CD4-positive, alpha-beta memory T cell (primary cell): ENCODE measurements at places on chromosomes 6 and 20.

DNA sequence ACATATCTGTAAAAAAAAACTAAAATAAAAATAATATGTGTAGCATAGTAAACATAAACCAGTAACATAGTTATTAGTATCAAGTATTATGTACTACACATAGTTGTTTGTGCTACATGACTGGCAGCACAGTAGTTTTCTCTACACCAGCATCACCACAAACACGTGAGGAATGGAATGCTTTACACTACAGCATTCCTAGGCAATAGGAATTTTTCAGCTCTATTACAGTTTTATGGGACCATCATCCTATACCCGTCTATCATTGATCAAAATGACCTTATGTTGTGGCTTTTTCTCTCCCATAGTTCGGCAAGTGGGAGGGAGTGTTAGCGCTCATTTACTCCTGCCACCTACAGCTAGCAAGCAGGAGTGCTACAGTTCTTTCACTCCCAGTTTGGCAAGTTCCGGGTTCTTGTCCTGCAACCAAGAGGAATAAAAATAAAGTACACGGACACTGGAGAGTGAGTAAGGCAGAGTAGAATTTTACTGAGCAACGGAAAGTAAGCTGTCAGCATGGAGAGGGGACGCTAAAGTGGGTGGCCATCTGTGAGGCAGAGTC lies 196.8 kb upstream of the HSF2 start:
- no peak for DNase-seq

- DNase-seq = no peak
These were observed 34.7 kb downstream of the KCNK17 start for GRCh38 chr6:39279539-39279938.

GRCh38 chr6:39048481-39049399 lies at the start of gene GLP1R:
Gene GLP1R (plus strand): TSS chr6:39048781. CDS start chr6:39048841, 60 bp downstream.
- DNase-seq = no peak

DNA sequence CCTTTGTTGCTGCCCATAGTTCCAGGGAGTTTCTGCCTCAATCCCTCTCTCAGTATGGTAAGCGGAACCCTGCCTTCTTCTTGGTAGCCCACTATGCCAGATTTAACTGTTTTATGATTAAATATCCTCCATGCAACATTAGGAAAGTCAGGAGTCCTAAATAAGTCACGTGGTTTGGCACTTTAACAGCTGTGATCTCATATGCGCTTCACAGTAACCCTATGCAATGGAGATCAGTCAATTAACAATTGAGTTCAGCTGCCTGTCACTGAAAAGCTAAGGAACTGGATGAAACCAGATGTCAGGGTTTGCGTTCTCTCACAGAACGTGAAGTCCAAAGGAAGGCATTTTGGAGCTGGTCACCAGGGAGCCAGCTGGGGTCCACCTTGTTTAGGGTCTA lies 81.6 kb downstream of the PSMB1 start:
- DNase-seq = no peak

DNA sequence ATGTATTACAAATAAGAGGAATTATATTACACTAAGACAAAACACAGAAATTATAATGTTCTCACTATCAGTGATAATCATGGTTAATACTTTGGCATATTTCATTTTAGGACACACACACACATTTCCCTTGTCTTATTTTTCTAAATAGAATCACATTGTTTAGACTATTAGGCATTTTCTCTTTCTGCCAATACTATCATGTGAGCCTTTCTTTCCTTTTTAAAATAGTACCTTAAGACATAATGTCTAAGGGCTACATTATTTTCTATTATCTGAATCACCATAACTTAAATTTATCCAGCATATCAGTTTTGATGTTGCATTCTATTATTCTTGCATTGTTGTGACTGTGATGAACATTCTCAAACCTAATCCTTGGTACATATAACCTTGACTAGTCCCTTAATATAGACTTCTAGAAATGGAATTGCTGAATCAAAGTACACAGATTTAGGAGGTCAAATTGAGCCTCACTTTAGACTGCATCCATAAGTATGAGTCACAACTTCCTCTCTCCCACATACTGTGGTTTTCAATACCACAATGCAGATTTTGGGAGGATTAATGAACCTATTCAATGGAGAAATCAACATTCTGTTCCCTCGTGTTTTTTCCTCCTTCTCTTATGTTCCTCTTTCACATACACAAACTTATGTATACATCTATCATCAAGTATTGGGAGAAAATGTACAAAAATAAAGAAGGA lies 212.6 kb downstream of the MOXD1 start:
- DNase-seq = no peak

DNA sequence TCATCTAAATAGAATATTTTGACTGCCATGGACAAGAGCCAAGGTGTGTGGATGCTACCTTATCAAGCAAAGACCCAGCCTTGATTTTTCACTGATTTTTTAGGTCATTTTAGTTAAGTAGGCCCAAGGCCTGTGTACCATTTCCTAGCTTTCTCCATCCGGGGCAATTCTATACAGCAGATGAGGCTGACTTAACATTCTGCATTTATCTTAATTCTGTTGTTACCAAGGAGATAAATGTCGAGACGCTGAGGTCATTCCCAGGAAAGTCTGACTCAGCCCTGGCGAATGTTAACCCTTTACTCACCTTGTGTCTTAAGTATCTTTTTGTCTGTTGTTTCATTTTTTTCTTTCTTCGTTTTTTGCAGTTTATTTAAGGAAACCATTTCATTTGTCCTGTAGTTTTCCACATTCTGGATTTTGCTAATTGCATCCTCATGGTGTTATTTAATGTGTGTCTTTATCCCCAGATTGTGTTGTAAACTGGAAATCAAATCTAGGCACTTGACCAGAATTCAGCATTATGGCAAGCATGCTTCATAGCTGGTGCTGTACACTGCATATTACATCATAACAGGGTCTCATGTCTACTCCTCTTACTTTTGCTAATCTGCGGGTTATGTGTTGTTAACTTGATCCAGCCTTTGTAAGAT lies 277.0 kb downstream of the CDKAL1 start:
- no peak for DNase-seq

DNA sequence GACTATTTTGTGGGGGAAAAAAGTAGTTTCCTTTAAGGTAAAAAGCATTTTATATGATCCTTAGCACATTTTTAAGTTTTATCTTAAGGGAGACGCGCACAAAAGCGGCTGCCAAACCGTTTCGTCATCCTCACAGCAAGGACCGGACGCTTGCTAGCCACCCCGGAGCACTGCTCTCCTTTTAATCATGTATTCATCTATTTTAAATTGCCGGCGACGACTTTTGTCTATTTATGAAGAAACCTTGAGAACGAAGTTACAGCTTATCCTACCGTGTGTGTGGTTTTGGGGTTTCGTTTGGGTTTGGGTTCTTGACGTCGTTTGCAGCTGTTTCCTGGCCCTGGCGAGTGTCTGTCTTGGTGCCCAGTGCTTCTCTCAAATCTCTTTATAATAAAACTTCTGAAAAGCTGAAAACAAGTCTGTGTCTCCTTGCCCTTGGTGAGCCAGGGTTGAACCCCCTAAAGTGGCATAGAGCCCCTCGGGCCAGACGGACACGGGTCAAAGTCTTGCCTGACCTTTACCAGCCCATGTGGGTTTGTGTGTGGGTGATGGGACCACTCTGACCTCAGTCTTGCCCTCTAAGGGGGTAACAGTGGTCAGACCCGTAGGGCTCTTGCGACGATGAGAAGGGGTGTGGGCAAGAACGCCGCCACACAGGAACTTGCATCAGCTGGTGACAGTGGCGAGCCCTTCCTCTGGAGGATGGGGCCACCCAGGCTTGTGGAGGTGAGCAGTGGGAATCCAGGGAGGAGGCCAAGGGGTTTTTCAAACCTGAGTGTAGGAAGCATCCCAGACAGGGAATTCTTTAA lies 117.6 kb downstream of the JPH2 start:
- peak; percentile 77 for DNase-seq

GRCh38 chr6:170088582-170088955 lies 202.3 kb downstream of the DLL1 start:
- no peak for DNase-seq

- no peak for DNase-seq
These were observed 148.4 kb upstream of the EYA4 start for GRCh38 chr6:133092771-133093170.

DNA sequence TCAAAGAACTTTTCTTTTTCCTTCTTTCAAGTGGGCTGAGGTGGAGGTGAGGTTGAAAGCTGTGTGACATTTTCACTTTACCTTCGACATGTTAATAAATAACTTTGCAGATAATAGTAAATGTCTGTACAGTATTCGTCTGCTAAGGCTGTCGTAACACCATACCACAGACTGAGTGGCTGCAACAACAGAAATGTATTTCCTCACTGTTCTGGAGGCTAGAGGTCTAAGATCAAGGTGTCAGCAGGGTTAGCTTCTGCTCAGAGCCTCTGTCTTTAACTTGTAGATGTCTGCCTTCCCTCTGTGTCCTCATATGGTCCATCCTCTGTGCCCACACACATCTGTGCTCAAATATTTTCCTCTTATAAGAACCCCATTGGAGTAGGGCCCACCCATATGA lies 14.9 kb downstream of the PHACTR2 start:
- DNase-seq = no peak

DNA sequence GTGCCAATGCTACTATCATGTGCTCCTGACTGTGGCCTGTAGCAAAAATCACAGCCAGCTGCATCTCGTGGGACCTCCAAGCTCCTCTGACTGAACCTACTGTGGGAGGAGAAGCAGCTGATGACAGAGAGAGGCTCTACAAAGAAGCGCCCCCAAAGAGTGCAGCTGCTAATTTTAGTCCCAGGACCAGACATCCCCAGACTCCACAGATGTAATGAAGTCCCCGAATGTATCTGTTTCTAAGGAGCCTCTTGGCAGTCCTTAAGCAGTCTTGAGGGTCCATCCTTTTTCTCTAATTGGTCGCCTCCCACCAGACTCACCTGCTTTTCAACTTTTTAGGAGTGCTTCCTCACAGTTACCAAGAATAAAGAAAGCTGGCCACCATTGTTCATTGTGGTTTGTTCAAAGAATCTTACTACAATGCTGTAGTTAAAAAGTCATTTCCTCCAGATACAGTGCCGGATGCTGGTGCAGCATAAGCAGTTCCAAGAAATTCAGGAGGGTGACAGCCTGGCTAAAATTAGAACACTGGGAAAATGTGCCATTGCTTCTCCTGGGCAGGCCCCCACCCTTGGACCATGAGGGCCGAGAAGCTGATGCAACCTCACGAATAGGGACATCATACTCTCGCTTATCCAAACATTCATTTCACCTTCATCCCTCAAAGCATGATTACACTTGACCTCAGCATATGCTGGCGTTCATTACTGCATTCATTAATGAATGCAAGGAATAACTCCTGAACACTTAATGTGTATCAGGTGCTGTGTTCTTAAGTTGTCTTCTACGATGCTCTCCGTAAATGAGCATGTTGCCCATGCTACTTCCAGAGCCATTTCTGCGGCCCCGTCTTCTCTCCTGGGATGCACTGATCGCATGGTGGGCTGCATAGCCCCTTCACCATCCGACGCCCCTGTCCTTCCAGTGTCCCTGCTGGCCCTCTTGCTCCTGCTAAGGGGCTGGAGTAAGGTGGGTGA lies 66.4 kb downstream of the LY86 start:
- peak; percentile 41 for DNase-seq

DNA sequence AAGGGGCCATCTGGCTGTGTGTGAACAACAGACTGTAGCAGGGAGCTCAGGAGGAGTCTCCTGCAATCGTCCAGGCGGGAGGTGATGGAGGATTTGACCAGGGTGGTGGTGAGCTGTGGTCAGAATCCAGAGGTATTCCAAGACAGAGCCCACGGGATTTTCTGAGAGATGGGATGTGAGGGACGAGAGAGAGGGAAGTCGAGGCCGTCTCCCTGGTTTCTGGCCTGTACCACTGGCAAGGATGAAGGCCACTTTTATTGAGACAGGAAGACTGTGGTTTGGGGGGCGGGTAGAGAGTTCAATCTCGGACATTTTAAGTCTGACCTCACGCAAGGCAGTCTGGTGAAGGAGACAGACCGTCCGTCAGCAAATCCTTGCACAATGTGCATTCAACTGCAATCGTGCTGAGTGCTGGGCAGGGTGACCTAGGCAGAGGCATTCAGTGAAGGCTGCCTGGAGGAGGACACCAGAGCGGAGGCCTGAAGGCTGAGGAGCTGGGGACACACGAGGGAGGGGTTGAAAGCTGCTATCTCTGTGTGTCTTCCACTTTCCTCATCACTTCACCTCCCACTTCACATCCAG lies 53.9 kb downstream of the PREX1 start:
- no peak for DNase-seq

- DNase-seq = no peak
These were observed 364.3 kb upstream of the ID4 start for GRCh38 chr6:19472850-19473249.

GRCh38 chr6:154974485-154975149 lies 20.5 kb upstream of the TIAM2 start:
- DNase-seq = no peak

- DNase-seq = peak; percentile 77
These were observed 44.2 kb upstream of the SLC9A8 start for GRCh38 chr20:49768204-49769047.

GRCh38 chr6:157755746-157756411 lies 67.2 kb upstream of the SNX9 start:
- DNase-seq = peak; percentile 68

- DNase-seq = no peak
These were observed 329.1 kb upstream of the QKI start for GRCh38 chr6:163085426-163085825.

DNA sequence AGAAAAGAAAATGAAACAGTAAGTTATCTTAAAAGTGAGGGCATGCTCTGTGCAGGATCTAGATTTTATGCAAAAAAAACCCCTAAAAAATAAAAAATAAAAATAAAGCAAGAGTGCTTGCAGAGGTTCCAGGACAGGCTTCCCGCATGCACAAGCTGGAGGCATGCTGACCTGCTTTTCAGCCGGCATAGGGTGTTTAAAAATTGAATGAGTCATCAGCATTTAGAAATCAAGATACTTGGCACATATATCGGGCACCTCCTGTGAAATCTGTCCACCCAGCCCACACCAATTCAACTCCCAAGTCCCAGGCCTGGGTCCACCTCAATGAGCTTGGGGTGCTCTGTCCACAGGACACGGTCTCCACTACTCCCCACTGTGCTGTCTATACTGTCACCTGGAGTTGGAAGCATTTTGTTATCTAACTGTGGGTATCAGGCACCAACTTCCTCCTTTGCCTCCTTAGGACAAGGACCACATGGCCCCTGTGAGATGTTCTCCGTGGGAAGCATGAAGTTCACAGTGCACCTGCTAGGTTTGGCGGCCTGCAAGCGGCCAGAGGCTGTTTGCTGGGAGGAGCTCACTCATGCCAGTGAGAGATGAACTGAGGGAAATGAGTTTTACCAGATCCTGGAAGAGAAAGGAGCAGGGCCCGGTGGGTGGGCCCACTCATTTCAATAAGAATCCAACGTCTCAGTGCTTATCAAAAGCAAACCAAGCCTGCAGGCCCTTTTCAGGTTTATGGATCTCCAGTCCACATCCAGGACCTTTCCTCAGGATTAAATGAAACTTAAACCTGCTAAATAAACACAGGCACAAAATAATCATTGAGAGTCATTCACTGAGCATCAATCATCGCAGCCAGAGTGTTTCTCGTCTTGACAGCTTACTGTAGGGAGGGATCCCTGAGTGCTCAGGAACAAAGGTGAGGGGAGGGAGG lies 121.1 kb downstream of the FOXA2 start:
- DNase-seq = no peak

DNA sequence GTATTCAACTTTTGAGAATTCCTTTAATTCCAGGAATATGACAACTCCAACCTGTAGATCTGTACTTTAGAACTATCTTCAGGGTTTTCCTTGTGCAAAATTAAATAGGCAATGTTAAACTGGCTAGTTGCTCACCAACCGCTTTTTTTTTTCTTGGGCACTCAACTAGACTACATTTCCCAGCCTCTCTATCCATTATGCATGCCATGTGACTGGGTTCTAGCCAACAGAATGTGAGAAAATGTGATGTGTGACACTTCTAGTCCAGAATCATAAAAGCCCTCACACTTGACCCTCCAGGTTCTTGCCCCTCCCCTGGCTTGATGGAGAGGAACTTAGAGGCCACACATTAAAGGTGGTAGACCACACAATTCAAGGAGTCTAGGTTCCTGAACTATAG lies 166.0 kb downstream of the LMBRD1 start:
- DNase-seq = no peak
